Fibroblast of pulmonary artery (primary cell): ENCODE measurements at places on chromosomes 4 and X.
A peak's percentile ranks its signal among the peaks of the same experiment; 100 is the strongest.

GRCh38 chr4:85829276-85830051 is 354.5 kb downstream of the ARHGAP24 start:
- DNase-seq: peak; percentile 47

- DNase-seq: no peak
Measured at GRCh38 chr4:6441758-6442157, 30.7 kb downstream of the PPP2R2C start.

- DNase-seq: no peak
Measured at GRCh38 chr4:23390246-23390645, 499.6 kb downstream of the PPARGC1A start.

DNA sequence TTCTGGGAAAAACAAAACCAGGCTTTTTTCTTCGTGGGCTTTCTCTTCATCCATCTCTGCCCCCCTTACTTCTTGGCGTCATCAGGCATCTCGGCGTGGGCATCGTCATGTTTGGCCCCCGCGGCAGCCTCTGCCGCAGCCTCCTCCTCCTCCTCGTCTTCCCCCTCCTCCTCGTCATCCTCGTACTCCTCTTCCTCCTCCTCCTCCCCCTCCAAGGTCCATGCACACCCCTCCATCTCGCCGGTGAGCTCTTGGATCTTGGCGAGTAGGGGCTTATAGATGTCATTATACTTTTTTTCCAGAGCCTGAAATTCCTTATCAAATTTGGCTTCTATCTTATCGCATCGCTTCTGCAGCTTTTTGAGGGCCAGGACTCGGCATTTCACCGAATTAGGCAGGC is 488 bp downstream of the NAP1L5 start:
- peak; percentile 41 for DNase-seq

DNA sequence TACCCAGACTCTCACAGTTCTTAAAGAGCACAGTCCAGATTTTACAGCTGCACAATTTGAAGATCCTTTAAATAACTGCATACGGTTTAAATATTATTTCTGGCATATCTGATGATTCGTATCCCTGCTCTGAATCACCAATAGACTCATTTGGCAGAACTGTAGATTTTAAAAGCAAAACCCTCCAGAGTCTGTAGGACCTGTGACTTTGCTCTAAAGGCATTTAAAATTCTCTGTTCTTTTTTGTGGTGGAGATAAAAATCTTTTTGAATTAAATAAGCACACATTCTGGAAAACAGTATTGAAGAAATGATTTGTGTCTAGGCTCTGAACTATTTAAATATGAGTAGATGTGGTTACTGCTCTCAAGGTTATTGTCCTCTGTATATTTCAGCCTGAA is 246.2 kb upstream of the PITX2 start:
- DNase-seq: no peak

- DNase-seq: no peak
Measured at GRCh38 chr4:41106081-41106480, 108.3 kb downstream of the APBB2 start.

DNA sequence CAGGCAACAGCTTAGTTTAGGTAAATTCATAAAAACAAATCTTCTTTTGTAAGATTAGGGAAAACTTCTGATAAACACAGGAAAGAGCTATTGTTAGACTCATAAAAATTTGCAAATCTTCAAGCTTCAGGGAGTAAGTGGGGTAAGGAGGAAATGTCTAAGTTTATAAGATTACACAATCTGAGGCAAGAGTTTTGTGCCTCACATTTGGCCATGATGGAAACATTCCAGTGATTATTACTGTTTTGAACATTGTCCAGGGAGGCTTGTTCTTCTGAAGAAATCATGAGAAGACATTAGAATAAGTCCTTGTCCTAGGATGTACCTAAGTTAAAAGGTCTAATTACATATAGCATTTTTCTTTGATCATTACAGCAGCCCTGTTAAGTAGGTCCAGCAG is 72.8 kb downstream of the MAOB start:
- peak; percentile 83 for DNase-seq

- no peak for DNase-seq
Measured at GRCh38 chr4:169015186-169015623, 5.2 kb upstream of the CBR4 start.

- DNase-seq: no peak
Measured at GRCh38 chrX:103367502-103367901, 8.8 kb upstream of the BEX3 start.

- DNase-seq: no peak
Measured at GRCh38 chr4:141957416-141957815, 321.0 kb downstream of the IL15 start.

- no peak for DNase-seq
Measured at GRCh38 chrX:38268011-38268410, 47.3 kb upstream of the SRPX start.
